ENCODE measurements at places on chromosomes 6 and 20.

GRCh38 chr6:110703906-110704594 lies 111.2 kb downstream of the CDK19 start:
- no peak for DNase-seq

DNA sequence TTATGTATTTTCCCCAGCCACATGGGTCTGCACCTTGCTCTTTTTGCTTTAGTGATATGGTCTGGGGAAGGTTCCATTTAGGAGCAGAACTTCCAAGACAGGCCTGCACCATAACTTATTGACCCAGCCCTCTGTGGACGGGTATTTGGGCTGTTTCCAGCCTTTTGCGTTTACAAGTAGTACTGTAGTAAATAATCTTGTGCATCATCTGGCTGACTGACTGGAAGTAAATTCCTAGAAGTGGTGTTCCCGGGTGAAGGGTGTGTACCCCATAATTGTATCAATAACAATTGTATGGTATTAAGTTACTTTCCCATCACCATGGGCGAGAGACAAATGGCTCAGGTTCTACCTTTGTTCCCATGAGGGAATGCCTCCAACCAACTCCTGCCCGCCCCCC lies 31.6 kb downstream of the SPDEF start:
- DNase-seq = no peak

DNA sequence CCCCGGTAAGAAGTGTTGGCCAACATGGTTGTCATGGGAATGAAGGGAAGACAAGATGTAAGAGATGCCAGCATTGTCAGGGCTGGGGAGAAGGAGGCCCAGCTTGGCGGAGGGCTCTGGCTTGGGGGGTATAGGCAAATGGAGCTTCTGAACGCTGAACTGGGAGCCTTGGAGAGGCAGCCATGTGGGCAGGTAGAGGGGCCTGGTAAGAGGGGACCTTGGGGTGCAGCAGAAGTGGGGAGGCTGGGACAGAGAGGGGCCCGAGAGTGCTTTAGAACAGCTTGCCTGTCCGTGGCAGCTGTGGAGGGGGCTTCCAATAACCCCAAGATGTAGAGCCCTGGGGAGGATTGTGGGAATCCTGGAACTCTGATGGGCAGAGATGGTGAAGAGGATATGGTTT lies 3.0 kb downstream of the SLC22A1 start:
- DNase-seq = no peak

- no peak for DNase-seq
These were observed 212.1 kb upstream of the MARCKS start for GRCh38 chr6:113644861-113645575.

DNA sequence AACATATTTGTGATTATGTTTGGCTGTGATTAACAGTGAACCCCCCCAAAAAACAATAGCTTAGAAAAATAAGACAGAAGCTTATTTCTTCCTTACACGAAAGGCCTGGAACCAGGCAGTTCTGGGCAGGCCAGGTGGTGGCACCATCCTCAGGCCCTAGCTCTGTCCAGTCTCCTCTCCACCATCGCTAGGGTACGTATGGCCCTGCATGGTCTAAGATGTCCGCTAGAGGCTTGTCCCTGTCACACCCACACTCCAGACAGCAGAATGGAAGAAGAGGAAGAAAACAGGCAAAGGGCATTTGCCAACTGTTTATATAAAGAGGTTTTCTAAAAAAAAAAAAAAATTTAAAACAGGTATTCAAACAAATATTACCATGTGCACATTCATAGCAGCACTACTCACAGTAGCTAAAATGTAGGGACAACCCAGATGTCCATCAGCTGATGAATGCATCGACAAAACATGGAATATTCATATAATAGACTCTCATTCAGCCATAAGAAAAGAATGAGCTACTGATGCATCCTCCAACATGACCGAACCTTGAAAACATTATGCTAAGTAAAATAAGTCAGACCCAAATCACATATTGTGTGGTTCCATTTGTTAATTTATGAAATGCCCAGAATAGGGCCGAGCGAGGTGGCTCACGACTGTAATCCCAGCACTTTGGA lies 6.7 kb downstream of the TGM3 start:
- DNase-seq = no peak

DNA sequence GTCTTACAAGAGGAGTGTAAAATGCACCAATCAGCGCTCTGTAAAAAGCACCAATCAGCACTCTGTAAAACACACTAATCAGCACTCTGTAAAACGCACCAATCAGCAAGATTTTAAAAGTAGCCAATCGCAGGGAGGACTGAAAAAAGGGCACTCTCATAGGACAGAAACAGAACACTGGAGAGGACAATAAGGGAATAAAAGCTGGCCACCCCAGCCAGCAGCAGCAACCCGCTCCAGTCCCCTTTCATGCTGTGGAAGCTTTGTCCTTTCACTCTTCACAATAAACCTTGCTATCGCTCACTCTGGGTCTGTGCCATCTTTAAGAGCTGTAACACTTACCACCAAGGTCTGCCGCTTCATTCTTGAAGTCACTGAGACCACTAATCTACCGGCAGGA lies 1.7 kb upstream of the AIG1 start:
- no peak for DNase-seq

Measured in NCI-H524 treated with DMSO at 0.1 percent for 48 hours (cell line).